ENCODE measurements at places on chromosomes 2 and 18.

DNA sequence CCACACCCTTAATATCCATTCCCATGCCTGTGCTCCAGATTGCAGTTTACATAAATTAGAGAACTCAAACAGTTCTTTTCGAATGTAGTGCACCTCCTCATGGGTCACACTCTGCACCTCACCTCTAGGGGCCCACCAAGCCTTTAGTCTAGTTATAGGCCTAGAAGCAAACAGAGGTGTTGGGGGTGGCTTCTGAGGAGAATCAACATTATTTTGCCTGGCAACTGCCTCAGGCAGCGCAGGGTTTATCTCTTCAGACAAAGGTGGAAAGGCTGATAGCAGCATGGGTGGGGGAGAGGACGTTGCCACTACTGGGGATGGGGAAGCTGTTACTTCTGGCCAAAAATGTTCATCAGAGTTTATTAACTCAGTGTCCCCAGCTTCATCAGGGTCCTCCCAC, 5.0 kb upstream of the GYPC start:
- DNase-seq, result no peak

- no peak for DNase-seq
Observed at GRCh38 chr2:57907411-57907810, 139.2 kb upstream of the VRK2 start.

DNA sequence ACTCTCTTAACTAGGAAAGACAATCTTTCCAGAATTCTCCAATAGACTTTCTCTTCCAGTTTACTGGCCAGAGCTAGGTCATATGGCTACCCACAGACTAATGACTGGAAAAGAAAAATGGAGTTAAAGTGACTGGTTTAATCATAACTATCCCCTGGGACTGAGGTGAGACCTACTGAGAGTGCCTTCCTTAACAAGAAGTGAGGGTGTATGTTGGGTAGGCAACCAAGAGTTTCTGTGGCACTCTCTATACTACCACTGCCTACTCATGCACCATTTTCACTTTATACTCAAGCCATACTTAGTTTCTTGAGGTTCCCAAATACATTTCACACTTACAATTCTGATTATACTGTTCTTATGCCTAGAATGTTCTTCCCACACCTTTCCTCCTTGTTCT, 6.9 kb upstream of the GFPT1 start:
- no peak for DNase-seq

- no peak for DNase-seq
Observed at GRCh38 chr2:38463752-38464151, 86.7 kb upstream of the ATL2 start.

GRCh38 chr18:11991021-11991795, 9.9 kb downstream of the IMPA2 start:
- DNase-seq, result no peak

- DNase-seq, result no peak
Observed at GRCh38 chr2:42171396-42171980, 2.3 kb downstream of the EML4 start.

DNA sequence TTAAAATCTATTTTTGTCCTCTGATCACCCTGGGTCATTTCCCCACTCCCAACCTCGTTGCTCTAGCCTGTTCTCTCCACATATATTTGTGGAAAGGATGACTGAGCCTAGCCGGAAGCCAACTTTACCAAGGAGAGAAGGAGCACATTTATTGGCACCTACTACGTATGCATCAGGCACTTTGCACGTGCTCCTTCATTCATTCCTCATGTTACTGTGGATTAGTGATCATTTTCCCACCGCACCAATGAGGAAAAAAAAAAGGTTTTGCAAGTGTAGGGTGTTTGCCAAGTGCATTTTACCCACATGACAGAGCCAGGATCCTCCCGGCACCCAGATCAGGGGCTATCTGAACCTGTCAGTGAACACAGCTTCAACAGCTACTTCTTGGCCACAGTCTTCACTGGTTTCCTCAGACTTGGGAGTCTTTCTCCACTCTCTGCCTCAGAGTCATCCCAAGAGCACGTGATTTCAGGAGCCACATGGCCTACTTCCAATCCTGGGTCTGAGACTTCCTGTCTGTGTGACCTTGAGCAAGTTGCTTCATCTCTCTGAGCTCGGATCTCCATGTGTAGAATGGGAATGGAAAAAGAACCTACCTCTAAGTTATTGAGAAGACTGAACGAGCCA, 1.9 kb upstream of the C1QL2 start:
- DNase-seq, result no peak

DNA sequence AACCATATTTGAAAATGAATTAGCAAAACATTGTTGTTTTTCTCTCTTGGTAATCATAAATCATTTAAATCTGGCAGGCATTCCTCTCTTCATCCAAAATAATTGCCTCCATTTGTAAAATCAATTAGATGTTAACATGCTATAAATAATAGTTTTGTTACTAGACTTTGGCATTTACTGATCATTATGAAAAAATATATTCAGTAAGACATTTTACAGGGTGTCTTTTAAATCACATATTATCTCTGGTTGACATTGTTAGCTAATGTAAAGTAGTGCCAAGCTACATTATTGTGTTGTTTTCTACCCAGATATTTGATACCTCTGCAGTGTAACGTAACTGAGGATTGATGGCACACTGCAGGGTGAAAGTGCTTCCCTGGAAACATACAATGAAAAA, 31.8 kb upstream of the DLX1 start:
- no peak for DNase-seq

DNA sequence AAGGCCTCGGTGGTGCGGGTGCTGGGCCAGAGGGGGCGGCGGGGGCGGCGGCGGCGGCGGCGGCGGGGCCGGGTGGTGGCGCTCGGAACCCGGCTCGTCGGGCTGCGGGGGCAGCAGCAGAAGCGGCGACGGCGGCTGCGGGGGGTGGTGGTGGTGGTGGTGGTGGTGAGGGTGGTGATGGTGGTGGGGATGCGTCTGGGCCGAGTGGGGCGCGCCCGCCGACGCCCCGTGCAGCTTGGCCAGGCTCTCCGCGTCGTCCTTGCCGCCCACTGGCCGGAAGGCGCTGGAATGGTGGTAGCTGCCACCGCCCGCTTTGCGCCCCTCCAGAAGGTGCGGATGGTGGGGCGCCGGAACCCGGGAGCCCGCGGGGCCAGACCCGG, 4.4 kb downstream of the SKOR2 start:
- DNase-seq, result no peak

GRCh38 chr2:55718165-55719008, 24.7 kb upstream of the PNPT1 start:
- DNase-seq, result no peak

DNA sequence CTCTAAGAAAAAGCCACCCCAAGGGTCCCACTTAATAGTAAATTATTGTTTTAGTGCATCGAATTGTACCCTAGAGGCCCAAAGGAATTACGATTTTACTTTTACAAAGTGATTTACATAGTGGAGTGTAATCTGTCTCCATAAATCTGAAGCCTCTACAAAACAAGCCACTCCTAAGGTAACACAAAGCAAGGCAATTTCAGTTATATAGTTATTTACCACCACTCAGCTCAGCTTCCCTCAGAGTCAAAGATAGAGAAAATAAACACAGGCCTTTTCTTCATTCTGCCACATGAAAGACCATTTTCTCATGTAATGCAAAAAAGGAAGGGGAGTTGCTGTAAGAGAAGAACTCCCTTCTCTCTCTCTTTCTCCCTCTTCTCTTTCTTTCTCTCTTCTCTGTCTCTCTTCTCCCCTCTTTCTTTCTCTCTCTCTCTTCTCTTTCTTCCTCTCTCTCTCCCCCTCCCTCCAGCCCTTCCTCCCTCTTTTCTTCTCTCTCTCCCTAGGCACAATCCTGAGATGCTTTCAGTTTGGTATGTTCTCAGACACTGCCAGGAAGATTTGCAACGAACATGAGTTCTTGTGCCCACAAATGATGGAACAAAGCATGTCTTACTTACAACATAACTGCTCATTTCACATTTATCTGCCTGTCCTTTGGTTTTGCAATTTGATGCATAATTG, 264.5 kb downstream of the BCL2 start:
- DNase-seq, result no peak

GRCh38 chr2:71716697-71717624, 263.6 kb downstream of the DYSF start:
- no peak for DNase-seq

DNA sequence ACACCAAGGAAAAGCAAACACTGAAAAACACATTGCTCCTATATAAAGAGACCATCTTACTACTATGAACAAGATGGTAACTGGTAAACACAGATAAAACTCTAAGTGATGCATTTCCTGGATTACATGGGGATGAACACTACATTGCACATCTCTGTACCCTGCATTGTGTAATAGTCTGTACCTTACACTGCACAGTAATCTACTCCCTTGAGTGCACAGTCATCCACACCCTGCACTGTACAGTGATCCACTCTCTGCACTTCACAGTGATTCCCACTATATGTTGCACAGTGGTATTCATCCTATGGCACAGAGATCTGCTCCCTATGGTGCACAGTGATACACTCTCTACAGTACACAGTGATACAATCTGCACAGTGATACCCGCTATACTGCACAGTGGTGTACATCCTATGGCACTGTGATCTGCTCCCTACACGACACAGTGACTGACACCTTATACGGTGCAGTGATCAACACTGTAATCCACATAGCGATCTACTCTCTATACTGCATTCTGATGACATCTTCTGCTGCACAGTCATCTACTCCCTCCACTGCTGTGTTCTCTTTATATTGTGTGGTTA, 462.2 kb upstream of the RGPD4 start:
- no peak for DNase-seq

DNA sequence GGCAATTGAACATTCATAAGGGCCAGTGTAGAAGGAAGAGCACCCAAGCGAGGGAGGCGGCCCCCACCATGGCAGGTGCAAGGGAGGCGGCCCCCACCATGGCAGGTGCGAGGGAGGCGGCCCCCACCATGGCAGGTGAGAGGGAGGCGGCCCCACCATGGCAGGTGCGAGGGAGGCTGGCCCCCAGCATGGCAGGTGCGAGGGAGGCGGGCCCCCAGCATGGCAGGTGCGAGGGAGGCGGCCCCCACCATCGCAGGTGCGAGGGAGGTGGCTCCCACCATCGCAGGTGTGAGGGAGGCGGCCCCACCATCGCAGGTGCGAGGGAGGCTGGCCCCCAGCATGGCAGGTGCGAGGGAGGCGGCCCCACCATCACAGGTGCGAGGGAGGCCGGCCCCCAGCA, 24.7 kb upstream of the GPC1 start:
- DNase-seq, result no peak

- DNase-seq, result no peak
Observed at GRCh38 chr2:27171351-27171848, 22.6 kb downstream of the TCF23 start.

GRCh38 chr2:38975042-38975441, 85.4 kb downstream of the ARHGEF33 start:
- DNase-seq, result no peak

GRCh38 chr18:48943333-48943732, 7.4 kb downstream of the SMAD7 start:
- DNase-seq, result no peak

DNA sequence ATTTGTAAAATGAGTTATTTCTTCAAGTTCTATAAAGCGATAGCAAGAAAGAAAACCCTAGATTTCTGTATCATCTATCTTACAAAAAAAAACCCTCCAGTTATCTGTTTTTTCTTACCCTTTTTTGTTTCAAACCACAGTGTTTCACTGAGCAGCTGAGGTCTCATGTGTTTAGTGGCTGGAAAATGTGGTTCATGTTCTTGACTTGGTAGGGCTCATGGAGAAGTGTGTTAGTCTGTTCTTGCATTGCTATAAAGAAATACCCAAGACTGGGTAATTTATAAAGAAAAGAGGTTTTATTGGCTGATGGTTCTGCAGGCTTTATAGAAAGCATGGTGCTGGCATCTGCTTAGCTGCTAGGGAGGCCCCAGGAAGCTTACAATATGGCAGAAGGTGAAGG, 147.3 kb upstream of the NABP1 start:
- DNase-seq, result no peak

- DNase-seq, result no peak
Observed at GRCh38 chr2:103868396-103868795, 985.5 kb upstream of the POU3F3 start.

DNA sequence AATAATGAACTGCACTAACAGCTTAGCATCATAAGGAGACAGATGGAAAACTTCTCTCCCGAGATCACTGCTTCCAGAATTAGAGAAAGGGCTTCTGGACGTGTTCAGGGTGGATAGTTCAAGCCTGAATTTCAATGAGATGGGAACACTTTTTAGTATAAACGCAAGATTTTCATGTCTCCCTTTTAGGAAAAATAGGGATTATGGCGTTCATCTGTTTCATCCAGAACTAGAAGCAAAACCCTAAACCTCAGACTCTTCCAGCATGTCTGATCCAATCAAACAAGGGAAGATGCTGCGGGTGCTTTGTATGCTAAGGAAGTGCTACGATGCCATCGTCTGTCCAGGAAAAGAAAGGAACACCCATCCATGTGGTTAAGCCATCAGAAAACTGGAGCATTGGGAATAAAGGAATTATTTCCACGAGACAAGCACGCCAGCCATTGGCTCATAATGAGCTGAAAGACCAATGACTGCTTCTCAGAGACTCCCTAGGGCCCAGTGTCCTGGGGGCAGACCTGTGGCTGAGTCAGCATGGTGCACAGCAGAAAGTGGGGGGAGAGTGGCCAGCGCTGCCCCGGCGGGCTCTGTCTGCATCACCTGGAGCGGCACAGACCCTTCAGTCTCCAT, 65.9 kb upstream of the AFF3 start:
- no peak for DNase-seq

All from C1 segment of cervical spinal cord (tissue), 14 donors.